H9 (cell line): ENCODE measurements at places on chromosomes 4 and X. TPM values are rescaled to one million over a fixed set of nuclear protein-coding genes. Genes with fewer than 3 reads are reported as not detected.
A peak's percentile ranks its signal among the peaks of the same experiment; 100 is the strongest.

The ZNF157 gene
- total RNA-seq = 0.81 TPM in 2 replicates

The GATA1 gene
- total RNA-seq = not detected in 2 replicates

The AMER1 gene
- 5.5 and 6.2 TPM in 2 replicates for total RNA-seq

DNA sequence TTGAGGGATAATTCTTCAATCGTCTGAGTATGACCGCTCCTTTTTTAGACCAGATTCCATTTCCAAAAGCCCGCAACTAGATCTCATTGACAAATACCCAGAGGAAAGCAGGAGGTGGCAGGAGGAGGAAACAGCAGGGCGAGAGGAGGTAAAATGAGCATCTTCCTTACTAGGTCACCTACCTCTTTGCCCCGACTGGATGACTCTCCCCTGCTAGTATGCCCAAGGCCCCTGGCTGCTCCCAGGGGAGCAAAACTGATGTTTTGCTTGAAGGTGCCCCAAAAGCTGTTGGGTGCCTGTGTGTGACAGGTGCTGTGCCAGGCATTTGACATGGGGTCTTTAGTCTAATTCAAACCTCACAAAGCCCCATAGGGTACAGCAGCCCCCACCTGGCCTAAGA, 48.9 kb downstream of the C4orf50 start:
- no peak for DNase-seq

DNA sequence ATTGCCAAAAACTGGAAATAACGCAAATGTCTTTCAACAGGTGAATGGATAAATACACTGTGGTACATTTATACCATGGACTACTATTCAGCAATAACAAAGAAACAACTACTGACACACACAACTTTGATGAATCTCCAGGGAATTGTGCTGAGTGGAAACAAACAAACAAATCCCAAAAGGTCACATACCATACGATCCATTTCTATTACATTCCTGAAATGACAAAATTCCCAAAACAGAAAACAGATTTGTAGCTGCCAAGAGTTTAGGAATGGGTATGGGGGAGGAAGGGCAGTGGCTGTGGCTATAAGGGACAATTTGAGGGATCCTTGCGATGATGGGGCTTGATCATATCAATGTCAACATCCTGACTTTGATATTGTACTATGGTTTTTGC, 2.5 kb downstream of the ZNF182 start:
- no peak for DNase-seq

DNA sequence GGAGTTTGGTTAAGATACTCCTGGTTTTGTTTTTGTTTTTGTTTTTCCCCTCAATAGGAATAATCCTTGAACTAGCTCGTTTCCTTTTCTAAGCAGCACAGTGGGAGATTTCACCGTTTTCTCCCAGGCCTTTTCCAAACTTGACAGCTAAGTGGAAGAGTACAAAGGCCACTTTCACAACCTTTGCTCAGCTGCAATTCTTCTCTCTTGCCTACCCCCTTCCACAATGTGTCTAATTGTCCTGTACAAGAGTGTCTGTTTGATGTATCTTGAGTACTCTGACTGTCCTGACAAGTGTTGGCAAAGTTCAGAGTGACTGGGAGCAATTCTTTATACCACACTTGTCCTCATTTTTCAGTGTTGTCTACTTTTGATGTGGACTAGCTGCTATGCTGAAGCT, 674.3 kb upstream of the AMOT start:
- DNase-seq = no peak

GRCh38 chr4:90845777-90846176, 718.6 kb downstream of the CCSER1 start:
- no peak for DNase-seq

DNA sequence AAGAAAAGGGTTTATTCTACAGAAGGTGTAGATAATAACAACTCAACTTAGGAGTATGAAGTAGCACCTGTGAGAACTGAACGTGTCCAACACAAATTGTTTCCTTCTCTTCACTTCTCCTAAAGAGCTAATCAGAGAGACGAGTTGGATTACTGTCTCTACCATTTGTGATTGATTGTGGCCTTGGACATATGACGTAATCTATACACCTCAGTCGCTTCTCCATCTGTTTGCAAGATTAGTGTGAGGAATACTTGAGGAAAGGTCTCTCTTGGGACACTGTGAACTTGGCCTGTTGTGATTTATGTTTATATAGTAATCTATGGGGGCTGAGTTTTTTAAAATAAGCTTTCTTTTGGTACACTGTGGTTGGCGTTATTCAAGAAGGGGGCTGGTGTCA, 182.0 kb downstream of the ZNF330 start:
- DNase-seq = no peak

GRCh38 chr4:70979445-70980008, 13.9 kb upstream of the DCK start:
- no peak for DNase-seq

- peak; percentile 33 for DNase-seq
Measured at GRCh38 chrX:69109706-69110105, 55.5 kb downstream of the PJA1 start.
